Upper lobe of left lung (tissue), 6 donors: ENCODE measurements at places on chromosomes 12 and 14.

GRCh38 chr14:52312931-52313355, 1.2 kb upstream of the PTGER2 start:
- no peak for DNase-seq

DNA sequence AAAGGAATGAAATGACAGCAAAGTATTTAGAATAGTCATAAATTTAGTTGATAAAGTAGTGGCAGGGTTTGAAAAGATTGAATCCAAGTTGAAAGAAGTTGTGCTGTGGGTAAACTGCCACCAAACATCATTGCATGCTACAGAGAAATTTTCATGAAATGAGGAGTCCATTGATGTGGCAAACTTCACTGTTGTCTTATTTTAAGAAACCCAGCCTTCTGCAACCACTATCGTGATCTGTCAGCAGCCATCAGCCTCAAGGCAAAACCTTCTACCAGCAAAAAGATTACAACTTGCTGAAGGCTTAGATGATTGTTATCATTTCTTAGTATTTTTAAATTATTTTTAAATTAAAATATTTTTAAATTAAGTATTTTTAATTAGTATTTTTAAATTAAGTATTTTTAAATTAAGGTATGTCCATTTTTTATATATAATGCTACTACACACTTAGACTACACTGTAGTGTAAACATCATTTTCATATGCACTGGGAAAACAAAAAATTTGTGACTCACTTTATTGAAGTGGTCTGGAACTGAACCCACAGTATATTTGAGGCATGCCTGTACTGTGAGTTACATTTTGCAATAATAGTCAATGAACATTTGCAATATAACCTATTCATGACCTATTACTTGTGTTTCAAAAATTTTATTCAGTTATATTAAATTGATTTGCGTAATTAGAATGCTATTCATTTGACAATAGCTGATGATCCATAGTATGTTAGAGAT, 67.2 kb upstream of the SYT1 start:
- no peak for DNase-seq

DNA sequence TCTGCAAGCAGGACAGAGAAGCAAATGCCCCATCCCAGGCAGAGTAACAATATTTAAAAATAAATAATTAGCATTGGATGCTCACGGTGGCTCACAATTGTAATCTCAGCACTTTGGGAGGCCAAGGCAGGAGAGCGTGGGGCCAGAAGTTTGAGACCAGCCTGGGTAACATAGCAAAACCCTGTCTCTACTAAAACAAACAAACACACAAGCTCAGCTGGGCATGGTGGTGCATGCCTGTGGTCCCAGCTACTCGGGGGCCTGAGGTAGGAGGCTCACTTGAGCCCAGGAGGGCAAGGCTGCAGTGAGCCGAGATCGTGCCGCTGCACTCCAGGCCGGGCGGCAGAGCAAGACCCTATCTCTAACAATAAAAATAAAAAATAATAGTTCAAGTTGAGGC, 74.7 kb upstream of the NCOR2 start:
- DNase-seq = no peak

DNA sequence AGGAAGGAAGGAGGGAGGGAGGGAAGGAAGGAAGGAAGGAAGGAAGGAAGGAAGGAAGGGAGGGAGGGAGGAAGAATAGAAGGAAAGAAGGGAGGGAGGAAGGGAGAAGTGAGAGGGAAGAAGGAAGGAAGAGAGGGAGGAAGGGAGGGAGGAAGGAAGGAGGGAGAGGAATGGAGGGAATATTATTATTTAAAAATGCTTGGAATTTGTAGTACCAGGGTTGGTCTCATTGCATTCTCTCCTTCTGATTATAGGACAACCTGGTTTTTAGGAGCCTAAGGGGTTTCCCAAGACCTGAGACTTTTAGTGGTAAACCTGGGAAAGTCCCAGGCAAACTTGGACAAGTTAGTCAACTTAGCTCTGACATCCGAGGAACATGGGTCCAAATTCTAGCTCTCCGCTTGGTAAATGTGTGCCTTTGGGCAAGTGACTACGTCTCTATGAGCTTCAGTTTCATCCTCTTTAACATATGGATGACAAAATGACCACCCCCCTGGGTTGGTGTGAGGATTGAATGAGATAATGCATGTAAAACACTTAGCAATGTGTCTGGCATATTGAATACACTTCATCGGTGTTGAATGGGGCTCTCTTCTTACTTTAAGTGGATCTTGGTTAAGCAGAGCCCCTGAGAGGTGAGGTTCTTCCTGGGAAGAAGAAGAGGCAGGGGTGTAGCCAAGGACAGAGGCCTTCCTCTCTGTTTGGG, 690.7 kb upstream of the TBX3 start:
- DNase-seq = no peak

- DNase-seq = no peak
Measured at GRCh38 chr14:64848239-64848638, 31.5 kb downstream of the SPTB start.

GRCh38 chr12:58931518-58931917, 11.2 kb upstream of the LRIG3 start:
- no peak for DNase-seq

GRCh38 chr12:74985986-74986319, 223.7 kb downstream of the KCNC2 start:
- DNase-seq = peak; percentile 15

GRCh38 chr12:79911889-79912656, 22.8 kb downstream of the PPP1R12A start:
- no peak for DNase-seq

GRCh38 chr12:59121451-59121850, 201.1 kb upstream of the LRIG3 start:
- DNase-seq = no peak

GRCh38 chr12:87280356-87280755, 748.8 kb downstream of the C12orf50 start:
- no peak for DNase-seq

DNA sequence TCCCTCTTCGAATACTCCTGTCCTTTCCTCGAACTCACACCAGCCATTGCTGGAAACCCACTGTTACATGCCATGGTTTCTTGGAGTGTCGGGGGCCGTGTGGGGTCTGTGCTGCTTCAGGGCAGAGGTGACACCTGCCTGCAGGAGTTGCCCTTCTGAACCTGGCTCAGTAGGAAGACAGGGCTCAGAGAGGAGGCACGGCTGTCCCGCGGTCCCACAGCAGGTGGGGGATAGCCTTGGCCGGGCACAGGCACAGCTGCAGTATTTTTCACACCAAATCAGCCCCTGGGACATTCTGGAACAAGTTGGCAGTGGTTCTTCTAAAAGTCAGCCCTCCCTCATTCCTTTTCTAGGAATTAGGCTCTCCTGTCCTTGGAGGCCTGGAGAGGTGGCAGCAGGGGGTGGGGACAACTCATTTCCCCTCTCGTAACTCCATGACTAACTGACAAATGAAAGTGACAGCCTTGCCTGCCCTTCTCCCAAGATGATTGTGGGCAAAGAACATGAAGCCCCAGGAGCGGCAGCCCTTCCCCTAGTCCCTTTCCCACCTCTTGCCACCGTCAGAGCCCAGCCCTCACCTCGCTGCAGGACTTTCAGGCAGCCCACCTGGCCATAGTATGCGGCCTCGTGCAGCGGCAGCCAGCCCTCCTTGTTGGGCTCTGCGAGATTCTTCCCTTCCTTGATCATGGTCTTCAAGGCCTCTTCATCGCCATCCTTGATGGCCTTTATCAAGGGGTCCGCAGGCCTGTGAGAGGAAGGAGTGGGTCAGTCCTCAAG, 22.4 kb downstream of the ASB2 start:
- DNase-seq = no peak

DNA sequence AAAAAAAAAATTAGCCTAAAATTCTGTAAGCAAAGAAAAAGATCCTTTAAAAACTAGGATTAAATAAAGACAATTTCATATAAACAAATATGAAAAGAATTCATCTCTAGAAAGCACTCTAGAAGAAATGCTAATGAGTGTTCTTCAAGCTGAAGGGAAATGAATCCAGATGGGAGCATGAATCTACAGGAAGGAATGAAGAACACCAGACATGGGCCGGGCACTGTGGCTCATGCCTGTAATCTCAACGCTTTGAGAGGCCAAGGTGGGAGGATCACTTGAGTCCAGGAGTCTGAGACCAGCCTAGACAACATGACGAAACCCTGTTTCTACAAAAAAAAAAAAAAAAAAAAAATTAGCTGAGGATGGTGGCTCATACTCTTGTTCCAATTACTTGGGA, 297.2 kb downstream of the FBXL14 start:
- no peak for DNase-seq

DNA sequence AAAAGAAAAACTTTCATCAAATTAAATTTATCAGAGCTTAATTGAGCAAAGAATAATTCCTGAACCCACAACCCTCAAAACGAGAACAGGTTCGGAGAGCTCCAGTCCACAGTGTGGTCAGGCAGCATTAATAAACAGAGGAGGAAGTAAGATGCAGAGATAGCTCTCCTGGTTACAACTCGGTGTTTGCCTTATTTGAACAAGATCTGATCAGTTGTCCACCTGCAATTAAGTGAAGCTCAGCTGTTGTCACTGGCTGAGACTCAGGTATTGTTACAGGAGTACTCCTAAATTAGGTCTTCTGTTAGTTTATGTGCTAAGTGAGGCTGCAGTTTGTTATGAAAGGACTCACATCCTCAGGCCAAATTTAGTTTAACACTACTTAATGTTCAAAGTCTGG, 451.4 kb upstream of the PDE3A start:
- no peak for DNase-seq

- DNase-seq = no peak
Measured at GRCh38 chr12:9133216-9133916, 17.6 kb upstream of the A2M start.

DNA sequence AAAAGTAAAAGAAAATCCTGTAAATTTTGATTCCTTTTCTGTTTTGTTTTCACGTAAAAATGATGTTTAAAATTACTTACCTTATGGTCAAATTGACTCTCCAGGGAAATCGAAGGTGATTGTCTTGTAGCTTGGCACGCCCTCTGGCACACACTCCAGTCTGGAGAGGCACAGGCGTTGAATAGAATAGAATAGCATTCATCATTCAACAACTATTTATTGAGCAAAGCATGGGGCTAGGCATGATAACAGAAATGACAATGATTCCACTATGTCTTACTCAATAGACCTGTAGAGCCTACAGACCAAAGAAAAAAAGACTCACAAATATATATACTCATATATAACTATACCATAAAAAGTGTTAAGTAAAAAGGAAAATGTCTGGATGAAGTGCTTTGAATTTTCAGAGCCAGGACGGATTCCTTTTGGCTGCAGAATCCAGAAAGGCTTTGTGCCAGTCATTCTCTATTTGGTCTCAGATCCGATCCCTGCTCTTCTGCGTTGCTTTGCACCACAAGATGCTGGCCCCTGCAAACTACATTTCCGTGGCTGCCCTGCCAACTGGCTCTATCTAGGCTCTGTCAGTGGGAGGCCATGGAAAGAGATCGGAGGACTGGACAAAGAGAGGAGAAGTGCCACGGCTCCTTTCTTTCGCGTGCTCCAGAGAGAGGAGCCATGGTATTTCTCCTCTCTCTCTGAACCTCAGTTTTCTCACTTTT, 231.8 kb downstream of the CRADD start:
- no peak for DNase-seq

GRCh38 chr14:90850487-90850886, 34.3 kb upstream of the TTC7B start:
- DNase-seq = no peak

GRCh38 chr12:26891704-26892103, 46.1 kb downstream of the INTS13 start:
- no peak for DNase-seq

DNA sequence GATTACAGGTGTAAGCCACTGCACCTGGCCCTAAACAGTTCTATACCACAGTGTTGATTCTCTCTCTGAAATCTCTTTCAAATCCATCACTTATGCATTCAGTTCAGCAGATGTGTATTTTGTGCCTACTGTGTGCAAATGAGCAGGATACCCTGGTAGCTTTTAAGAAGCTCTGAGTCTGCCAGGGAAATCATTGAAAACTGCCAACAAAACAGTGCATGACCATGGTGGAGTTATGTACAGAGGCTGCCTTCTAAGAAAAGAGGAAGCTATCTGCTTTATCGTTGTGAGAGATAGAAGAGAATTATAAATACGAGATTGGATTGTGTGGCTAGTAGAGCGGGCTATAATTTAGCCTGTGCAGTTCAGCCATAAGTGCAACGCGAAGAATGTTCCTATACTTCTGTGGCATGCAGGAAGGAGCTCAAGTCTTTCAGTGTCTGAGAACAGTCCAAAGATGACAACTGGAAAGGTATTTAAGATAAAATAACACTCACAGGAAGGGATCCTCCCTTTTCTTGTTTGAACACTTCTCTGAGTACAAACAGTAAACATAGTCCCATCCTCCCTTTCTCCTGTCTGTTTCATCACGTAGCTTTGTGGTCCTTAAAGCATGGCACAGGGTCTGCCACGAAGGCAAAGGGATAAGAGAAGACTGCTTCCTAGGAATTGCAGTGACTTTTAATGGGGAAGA, 4.3 kb downstream of the DIP2B start:
- DNase-seq = no peak

GRCh38 chr12:50951112-50951511, 1.2 kb upstream of the HIGD1C start:
- no peak for DNase-seq

DNA sequence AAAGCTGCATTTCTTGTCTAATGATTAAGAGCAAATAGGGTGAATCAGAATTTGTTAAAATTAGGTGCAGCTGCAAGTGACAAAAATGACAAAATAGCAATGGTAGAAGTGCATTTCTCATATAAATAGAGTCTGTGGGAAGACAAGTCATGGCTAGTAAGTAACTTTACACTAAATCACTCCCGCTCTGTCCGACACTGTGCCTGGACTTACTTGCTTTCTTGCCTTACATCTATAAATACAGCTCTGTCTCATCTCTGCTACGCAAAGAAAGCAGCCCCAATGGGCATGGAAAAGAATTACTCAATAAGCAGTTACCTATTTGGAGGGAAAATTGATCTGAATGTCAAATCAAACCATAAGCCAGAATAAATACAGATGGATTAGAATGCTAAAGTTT, 245.4 kb upstream of the KRR1 start:
- no peak for DNase-seq

DNA sequence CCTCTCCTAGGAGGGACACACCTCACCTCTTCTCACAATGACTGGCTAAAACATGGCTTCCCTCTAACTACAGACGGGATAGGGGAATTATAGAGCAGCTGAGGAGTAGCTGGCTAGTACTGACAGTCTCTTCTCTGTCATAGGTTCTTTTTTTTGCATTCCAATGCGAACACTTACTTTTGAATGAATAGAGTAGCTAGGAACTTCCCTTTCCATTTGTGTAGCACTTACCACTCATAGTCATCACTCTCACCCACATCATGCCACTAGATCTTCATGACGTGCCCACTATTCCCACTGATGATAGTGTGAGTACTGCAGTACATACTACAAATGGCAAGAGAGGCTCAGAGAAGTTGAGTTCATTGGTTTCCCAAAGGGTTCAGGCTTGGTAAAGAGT, 143.9 kb upstream of the HIF1A start:
- no peak for DNase-seq

GRCh38 chr14:57013987-57014386, 203.7 kb upstream of the OTX2 start:
- DNase-seq = no peak

DNA sequence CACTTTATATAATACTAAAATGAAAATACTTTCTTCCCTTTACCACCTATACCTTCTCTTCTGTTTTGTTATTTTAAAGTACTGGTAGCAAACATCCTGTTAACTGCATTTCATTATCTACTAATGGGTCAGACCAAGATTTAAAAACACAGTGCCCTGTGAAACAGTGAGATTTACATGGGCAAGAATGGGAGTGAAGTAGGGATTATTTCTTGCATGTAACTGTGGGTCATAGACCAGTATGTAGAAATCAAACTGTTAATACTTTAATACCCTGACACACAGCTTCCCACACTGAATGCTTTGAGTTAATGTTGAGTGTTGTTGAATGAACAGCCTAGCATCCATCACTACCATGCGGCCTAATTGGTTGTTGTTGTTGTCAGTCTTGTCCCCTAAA, 61.6 kb downstream of the PLEKHA5 start:
- no peak for DNase-seq
